ENCODE measurements at places on chromosomes 11 and 22.
A peak's percentile ranks its signal among the peaks of the same experiment; 100 is the strongest.

DNA sequence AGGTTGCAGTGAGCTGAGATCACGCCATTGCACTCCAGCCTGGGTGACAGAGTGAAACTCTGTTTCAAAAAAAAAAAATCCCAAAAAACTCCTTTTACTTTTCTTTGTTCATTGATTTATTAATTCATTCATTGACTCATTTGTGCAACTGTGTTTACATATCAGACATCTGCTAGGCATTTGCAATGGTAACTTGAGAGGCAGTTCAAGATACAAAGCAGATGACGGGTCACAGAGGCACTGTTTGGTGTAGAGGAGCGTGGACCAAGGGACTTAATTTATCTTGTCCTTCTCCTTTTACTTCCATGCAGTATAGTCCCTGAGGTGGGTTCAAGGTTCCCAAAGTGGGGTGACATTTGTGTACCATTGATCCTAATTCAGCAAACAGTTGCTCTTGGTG is 71.4 kb downstream of the KIAA1671 start:
- ATAC-seq = no peak

- ATAC-seq = no peak
These were observed 37.9 kb upstream of the ARHGAP32 start for GRCh38 chr11:129230006-129230405.

DNA sequence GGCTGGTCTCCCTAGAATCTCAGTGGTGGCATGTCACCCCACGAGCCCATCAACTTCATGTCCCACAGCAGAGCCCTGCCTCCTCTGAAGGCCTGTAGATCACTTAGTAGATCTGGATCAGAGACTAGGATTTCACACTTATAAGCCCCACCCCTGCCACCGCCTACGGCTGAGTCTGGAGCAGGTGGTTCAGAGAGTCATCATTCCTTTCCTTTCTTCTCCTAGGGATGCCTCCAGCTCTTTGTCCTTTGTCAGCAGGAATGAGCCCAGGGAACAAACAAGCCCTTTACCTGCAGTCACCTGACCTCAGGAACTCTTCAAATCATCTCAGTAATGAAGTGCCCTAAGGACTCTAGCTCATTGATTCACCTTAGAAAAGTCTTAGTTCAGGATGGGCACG is 37.8 kb downstream of the SCGB1A1 start:
- ATAC-seq = peak; percentile 51

GRCh38 chr11:67506426-67507051 is 1.4 kb upstream of the PITPNM1 start:
- ATAC-seq = no peak

DNA sequence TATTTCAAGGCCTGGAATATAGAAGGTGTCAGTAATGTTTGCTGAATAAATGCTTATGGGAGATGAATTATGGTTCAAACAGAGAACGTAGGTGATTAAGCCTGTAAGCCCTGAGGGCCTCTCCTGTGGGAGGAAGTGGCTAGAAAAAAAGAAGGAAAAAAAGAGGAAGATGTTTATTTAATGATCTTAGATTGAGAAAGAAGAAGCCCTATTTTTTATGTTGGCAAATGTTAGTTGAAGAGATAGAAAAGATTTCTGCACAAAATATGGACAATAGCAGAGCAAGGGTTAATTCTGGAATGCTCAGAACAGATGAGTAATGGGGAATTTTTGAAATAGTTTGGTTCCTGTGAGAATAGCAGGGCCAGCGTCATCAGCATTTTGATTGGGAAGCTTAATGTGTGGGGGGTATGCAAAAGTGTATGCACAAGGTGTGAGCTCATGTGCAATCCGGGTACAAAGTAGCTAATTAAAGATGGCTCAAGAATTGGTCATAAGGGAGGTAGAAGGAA is 95.7 kb downstream of the TEAD1 start:
- peak; percentile 48 for ATAC-seq

DNA sequence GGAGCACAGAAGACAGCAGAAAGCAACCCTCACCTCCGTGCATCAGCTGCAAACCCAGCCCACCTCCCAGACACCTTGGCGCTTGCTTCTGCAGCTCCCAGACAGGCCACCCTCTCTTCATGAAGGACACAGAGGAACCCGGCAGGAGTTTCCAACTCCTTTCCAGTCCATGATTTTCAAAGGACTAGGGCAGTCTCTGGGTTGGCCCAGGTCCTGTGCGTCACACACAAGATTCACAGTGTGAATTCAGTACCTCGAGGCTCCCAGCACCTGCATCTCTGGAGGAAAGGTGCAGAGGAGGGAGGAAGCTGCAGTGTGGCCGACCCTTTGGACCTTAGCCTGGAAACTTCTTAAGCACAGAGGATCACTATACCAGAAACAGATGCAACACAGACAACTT is 61.0 kb upstream of the BID start:
- no peak for ATAC-seq

DNA sequence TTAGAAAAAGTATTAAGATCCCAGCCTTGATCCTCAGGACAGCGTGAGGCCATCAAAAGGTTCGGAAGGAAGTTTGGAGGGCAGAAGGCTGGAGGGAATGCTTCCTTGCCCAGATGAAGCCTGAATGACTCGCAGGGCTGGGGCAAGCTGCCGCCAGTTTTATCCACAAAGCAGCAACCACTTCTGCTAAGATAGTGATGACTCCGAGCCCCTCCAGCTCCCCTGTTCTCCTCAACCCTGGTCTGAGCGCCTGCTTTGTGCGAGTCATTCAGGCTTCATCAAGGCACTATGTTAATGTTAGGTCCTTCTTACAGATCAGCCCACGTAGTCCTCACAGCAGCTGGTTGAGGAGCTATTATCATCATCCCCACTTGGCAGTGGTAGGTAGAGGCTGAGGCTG is 158.8 kb downstream of the COMMD9 start:
- ATAC-seq = no peak

- no peak for ATAC-seq
These were observed 73.5 kb downstream of the RNF169 start for GRCh38 chr11:74822170-74822569.

Data from esophagus mucosa (tissue), 1 donor.